ENCODE measurements at places on chromosomes 7 and 10.

GRCh38 chr7:155953781-155954549, 141.7 kb upstream of the SHH start:
- DNase-seq: no peak

DNA sequence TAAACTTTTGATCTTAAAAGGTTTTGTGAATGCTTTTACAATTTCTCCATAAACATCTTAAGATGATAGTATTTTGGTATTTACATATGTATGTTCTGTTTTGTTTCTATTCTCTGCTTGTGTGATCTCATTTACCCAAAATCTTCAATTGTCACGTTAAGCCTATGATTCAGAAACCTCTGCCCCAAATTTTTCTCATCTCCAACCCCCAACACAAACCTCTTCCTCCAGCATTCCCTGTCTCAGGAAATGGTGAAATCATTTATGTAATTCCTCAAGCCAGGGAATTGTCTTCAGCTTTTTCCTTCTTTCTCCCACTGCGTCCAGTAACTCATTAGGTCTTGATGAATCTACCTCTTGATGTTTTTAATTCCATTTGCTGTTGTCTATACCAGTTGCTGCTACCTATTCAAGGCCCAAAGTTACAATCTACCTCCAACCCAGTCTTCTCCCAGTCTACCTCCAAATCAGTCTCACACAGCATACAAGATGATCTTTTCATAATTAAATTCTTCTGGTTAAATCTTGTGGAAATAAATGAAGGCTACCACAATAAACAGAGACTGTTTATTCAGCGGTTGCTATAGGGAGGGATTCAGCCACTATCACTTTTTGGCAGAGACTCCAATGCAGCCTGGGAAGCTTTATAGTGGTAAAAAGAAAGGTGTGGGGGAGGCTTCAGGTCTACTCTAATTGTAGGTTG, 5.8 kb downstream of the CFAP69 start:
- DNase-seq: no peak

GRCh38 chr10:58859526-58859925, 316.9 kb upstream of the PHYHIPL start:
- DNase-seq: no peak

DNA sequence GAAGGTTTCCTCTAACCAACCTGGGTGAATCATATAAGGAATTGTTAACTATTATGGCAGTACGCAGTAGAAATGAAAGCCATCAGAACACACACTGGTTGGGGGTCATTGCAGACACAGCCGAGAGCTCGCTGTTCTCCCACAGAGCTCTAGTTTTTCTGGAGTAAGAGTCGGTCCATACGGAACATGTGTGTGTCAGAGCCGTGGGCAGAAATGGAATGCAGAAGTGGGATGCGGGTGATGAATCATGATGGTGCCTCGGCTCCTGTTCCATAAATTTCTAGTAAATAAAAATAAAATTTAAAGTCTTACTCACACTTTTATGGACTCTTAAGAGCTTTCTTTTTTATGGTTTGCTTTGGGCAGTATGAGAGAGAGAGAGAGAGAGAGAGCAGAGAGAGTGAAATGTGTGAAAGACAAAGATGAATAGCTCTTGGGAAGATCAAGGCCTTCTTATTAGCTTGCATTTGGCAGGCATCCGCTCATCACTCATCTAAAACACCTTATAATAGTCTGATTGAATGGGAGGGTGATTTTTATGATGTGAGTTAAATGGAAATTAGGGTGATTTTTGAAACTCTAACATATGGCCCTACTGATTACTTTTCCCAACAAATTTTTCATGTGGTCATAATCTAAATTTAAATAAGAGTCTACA, 98.8 kb upstream of the PFKP start:
- no peak for DNase-seq

GRCh38 chr7:7014827-7015595, 167.3 kb upstream of the C1GALT1 start:
- no peak for DNase-seq

- no peak for DNase-seq
These were observed 3.3 kb downstream of the SEMA3A start for GRCh38 chr7:84191261-84191660.

DNA sequence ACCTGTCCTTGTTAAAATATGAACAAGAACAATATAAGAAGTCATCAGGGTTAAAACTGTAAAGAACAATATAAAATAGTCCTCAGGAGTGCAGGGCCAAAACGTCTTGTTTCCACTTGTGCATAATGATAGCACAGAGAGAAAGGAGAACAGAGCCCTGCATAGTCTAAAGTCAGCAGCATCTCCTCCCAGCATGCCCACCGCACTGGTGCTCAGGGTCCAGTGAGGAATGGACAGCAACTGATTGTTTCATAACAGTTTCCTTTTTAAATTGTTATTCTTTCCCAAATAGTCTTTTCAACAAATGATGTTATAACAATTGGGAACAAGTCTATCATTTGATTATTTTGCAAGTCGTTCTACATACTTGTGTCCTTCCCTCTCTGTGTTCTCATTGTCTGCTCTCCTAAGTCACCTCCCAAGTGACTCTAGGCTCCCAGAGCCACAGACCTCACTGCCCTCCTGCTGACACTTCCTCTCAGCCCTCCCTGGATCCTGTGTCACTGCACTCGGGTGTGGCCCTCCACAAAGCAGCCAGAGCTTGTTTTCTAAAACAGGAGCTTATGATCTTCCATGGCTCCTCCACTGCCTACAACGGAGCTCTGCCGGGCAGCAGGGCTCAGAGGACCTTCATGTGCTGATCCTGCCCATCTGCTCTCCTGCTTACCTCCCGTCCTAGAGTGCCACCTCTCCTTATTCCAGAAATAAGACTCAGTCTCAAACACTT, 27.6 kb downstream of the COBL start:
- DNase-seq: no peak

DNA sequence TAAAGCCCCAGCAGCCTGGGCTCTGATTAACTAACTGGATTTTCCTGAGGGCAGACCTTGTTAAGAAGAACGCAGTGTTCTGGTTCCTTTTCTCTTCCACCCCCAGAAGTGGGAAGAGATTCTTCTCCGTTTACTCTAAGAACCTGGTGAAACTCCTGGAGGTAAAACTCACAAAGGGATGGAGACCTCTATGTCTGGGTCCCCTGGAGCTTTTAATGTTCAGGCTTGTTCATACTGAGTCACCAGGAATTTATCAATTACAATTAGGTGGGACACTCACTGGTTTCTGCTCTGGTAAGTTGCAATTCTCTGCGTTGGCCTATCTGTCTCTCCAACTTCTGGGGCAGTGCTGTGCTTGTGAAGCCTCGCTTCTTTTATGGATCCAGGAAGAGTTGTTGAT, 73.3 kb upstream of the CACNB2 start:
- DNase-seq: no peak

- DNase-seq: no peak
These were observed 23.6 kb downstream of the BEND7 start for GRCh38 chr10:13505052-13505680.

DNA sequence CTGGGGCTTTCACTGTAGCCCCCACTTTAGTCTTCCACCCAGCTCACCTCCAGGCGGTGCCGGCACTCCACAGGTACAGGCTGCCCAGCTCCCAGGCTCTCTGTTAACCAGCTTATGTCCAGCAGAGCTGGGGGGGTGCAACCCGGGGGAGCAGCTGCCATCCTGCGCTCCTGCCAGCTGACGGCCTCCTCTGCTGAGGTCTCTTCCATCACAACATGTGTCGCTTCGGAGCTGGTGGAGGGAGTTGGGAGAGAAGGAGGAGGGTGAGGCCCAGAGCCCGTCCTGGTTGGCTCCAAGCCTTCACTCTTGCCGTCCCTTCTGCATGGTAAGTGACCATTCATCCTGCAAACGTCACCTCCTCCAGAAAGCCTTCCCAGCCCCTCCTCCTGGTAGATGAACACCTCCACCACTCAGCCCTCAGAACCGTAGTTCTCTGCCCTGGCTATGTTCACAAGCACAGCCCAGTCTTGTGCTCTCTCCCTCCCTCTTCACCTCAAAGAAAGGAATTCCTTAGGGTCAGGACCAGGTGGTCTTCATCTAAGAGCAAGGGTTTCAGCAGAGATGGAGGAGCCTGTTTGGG, 1.6 kb downstream of the POLM start:
- DNase-seq: no peak

DNA sequence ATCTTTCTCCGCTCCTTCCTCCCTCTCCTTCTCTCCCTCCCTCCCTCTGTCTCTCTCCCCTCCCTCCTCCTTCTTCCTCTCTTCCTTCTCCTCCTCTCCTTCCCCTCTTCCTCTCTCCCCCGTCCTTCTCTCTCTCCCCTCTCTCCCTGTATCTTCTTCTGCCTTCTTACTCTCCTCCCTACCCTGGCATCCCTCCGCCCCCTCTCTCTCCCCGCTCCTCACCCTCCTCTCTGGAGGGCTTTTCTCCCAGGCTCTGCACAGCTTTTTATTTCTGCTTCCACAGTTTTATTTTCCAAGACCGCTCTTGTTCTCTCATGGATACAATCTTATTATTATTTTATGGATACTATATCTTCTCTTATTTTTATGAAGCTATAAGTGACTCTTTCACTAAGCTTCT, 32.6 kb downstream of the AP5Z1 start:
- DNase-seq: no peak

DNA sequence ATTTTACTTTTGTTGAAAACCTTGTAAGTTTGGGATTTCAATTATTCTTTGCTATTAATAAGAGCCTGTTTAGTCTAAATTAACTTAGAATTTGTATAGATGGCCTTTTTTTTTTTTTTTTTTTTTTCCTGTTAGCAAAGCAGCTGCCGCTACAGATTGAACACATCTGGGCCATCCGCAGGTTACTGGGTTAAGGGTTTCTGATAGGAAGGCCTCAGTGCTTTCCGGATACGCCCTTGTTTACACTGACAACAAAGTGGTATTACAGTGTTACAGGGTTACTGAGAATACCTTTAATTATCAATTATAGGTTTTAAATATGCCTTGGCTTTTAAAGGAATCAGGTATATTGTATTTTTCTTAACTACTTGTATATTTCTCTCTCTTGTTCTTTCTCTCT, 76.8 kb downstream of the PTN start:
- DNase-seq: no peak

DNA sequence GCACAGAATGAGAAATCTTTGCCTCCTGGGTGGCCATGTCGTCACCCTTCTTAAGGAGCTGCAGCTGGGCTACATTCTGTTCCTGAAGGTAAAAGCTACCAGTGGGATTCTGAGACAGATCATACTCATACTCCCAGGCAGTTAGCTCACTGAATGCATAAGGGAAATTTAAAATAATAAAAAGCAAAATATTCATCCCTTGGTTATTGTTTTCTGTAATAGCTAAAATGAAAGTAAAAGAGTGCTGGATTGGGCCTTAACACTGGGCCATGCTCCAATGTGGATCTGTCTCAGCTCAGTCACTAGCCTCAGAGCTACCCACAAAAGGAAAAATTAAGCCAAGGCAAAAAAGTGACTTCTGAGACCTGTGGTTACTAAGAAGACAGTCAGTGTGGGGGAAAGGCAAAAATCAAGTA, 8.9 kb upstream of the DYNC2I1 start:
- no peak for DNase-seq

GRCh38 chr7:137931823-137932222, 70.1 kb downstream of the CREB3L2 start:
- DNase-seq: no peak

DNA sequence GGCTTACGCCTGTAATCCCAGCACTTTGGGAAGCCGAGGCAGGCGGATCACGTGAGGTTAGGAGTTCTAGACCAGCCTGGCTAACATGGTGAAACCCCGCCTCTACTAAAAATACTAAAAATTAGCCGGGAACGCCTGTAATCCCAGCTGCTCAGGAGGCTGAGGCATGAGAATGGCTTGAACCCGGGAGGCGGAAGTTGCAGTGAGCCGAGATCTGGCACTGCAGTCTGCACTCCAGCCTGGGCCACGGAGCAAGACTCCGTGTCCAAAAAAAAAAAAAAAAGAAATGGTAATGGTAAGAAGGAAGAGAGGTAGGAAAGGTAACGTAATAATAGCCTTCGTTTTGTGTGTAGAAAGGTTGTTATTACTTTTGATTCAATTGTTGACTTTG, 1.2 kb downstream of the HSPA14 start:
- DNase-seq: no peak

- no peak for DNase-seq
These were observed 22.7 kb upstream of the TOMM7 start for GRCh38 chr7:22845221-22845834.

- no peak for DNase-seq
These were observed 86.6 kb downstream of the CFAP58 start for GRCh38 chr10:104440221-104440620.

- DNase-seq: no peak
These were observed 60.0 kb downstream of the PRF1 start for GRCh38 chr10:70542565-70542938.

Data from activated T-cell treated with anti-CD3 and anti-CD28 coated beads, Interleukin-2, amount 50 U/mL, for 48 hours (primary cell).